T-helper 1 cell treated with Interleukin-12 subunit alpha and Interleukin-12 subunit beta and Interleukin-4 antibody, amounts not matched to agents 30 ng/mL and 1 ng/mL, for 36 hours (primary cell): ENCODE measurements at places on chromosomes 7 and 10. TPM values are rescaled to one million over a fixed set of nuclear protein-coding genes. Genes with fewer than 3 reads are reported as not detected.

The LIPA gene
- 13.0 and 14.6 TPM in 2 replicates for total RNA-seq

The KIF11 gene
- 52.4 and 52.8 TPM in 2 replicates for total RNA-seq

The ANKRD61 gene
- 0.49 TPM in 1 of 2 replicates, not detected in the other for total RNA-seq

The TMEM196 gene
- not detected in 2 replicates for total RNA-seq

The CTTNBP2 gene
- not detected in 2 replicates for total RNA-seq

The AKR1C1 gene
- 1.3 and 1.4 TPM in 2 replicates for total RNA-seq

The C10orf53 gene
- total RNA-seq: not detected in 2 replicates

The UNCX gene
- total RNA-seq: not detected in 2 replicates

The HABP2 gene
- not detected in 2 replicates for total RNA-seq

The PBLD gene
- 1.7 and 2.3 TPM in 2 replicates for total RNA-seq
